ENCODE measurements at places on chromosomes 1 and 21.
A peak's percentile ranks its signal among the peaks of the same experiment; 100 is the strongest.

- no peak for DNase-seq
These were observed 45.4 kb upstream of the USP1 start for GRCh38 chr1:62391369-62391971.

DNA sequence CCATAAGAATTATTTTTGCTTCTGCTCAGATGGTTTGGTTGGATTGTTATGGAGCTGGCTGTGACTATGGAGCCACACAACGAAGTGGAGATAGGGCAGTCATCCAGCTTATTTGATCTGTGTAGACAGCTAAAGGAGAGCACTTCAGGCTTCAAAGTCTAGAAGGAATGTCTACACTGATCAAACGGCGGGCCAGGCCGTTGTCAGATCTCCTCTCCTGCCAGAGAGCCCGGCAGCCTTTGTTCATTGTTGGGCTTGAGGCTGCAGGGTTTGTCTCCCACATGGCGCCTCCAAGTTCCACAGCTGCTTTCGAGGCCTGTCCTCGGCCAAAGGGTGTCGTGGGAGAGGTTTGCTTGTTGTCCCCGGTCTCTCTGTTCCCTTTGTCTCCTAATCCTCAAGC is 2.8 kb upstream of the STMN1 start:
- no peak for DNase-seq

- no peak for DNase-seq
These were observed 59.5 kb downstream of the CDK18 start for GRCh38 chr1:205563927-205564441.

- DNase-seq = no peak
These were observed 153.2 kb downstream of the FASLG start for GRCh38 chr1:172812118-172812517.

- no peak for DNase-seq
These were observed 1.5 kb downstream of the MORC3 start for GRCh38 chr21:36321325-36322082.

- no peak for DNase-seq
These were observed 5.8 kb downstream of the ATP1B1 start for GRCh38 chr1:169112241-169112640.

DNA sequence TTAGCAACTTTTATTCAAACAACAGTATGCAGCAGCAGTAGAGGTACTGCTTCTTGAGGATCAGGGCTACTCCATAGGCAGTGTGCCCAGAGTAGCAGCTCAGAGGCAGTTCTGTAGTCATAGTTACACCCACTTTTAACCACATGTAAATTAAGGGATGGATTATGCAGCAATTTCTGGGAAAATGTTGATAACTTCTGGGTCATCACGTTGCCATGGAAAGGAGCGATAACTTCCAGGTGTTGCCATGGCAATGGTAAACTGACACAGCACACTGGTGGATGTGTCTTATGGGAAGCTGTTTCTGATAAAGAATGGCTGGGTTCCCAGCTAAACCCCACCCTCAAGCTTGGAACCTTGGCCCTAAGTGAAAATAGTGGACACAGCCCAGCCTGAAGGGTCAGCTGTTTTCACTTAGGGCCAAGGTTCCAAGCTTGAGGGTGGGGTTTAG is 29.0 kb upstream of the PLA2G2A start:
- DNase-seq = no peak

- peak; percentile 17 for DNase-seq
These were observed 35.6 kb upstream of the RRP15 start for GRCh38 chr1:218249338-218250140.

DNA sequence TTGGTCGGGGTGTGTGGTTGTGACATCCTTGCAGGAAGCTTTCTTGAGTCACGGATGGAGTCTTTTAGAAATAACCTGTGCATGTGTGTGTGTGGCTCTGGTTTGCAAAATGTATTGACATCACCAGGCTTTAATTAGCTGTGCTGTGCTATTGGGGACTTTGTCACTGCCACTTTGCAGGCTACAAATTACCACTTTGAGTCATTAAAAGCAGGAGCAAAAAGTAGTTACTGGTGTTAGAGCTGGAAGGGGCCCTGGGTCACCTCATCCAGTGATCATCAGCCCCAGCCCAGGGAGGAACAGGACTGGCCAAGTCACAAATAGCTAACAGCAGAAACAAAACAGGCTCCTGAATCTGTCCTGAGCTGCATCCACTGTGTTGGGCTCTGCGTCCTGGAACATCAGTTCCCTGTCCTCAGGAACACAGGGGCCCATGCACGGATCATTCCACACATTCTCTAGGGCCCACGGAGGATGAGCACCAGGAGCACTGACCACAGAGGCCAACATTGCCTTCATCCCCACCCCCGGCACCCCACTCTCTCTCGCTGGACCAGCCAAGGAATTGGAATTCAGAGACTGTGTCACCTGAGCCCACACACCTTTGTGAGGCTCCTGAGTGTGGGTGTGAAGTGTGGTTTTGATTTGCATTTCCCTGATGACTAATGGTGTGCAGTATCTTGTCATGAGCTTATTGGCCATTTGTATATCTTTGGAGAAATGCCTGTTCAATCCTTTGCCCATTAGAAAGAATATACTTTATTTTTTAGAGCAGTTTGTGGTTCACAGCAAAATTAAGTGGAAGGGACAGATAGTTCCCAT is 280.1 kb upstream of the C1orf174 start:
- no peak for DNase-seq

GRCh38 chr1:61279570-61279969 is 197.2 kb downstream of the NFIA start:
- no peak for DNase-seq

DNA sequence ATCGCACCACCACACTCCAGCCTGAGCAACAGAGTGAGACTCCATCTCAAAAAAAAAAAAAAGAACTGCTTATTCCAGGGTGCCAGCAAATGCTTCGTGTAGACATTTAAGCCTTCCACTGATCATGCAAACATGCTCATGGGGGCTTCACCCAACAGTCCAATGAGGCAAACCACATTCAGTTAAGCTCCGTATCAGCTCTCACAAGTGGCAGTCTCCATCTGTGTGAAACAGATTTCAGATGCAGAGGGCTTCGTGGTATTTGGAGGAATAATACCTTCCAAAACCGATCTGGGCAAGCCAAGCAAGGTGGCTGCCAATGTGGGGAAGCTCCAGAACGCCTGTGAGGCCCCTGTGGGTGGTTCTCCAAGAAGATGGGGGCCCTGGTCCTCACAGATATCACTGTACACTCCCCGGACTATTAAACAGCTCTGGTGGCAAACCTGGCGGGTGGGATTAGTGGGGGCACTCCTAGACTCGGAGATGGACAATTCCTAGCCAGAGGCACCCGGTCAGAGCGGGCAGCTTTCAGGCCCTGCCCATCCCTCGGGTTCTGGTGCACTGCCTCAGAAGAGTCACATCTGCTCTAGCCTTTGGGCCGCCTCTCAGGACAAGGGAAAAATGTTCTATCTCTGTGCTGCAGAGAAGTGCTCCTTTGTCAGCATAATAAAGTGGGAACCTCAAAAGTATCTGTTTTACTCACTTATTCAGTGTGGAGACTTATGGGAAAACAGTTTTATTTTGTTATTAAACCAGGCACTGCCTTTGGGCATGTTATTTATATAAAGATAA is 10.2 kb downstream of the CREG1 start:
- DNase-seq = no peak

- no peak for DNase-seq
These were observed 73.8 kb downstream of the MTR start for GRCh38 chr1:236868625-236869467.

GRCh38 chr1:168759077-168759476 is 30.1 kb upstream of the DPT start:
- no peak for DNase-seq

DNA sequence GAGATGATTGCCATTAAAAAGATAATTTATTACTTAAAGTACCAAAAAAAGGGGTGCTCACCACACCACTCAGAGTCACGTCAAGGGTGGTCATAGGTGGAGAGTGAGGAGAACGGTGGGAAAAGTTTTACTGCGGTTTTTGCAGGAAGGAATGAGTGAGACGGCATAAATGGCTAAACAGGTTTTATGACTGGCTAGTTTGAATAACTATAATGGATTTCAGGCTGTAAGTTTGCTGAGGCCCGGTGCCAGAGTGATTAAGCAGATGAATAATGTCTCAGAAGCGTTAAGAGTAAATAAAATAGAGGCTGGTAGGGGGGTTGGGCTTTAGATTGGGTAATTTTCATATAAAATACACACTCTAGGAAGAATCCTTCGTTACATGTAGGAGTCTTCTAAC is 1337.8 kb downstream of the AMY1C start:
- no peak for DNase-seq

DNA sequence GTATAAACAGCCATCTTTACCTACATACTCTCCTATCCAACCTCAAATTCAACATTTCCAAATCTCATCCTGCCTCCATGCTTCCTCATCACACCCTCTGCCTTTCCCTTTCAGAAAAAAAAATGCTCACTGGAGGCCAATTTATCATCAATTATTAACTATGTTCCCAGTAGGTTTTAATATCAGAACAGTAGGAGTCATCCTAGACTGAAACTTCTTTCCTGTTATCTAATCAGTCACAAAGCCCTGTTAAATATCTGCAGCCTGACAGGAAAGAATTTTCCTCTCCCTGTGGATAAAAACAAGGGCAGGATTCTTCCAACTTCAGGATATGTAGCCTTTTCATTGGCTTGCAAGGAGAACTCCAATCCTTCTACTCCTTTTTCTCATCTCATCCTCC is 28.4 kb downstream of the EGLN1 start:
- no peak for DNase-seq

- no peak for DNase-seq
These were observed 111.9 kb upstream of the C1orf105 start for GRCh38 chr1:172308577-172308976.

DNA sequence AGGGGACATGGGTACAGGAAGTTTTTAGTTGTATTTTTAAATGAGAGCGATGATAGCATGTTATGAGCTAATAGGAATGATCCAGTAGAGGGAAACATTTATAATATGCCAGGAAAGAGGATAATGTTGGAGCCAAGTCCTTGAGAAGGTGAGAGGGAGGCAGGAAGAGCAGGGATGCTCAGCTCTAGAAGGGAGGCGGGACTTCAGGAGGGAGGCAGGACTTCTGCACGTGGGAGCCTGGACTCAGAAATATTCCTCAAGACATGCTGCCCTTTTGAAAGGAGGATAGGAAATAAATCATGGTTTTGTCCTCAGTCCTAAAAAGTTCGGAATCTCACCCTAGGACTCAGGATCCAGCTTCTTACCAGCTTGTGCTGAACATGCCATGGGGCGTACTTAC is 5.9 kb downstream of the ADARB1 start:
- no peak for DNase-seq

DNA sequence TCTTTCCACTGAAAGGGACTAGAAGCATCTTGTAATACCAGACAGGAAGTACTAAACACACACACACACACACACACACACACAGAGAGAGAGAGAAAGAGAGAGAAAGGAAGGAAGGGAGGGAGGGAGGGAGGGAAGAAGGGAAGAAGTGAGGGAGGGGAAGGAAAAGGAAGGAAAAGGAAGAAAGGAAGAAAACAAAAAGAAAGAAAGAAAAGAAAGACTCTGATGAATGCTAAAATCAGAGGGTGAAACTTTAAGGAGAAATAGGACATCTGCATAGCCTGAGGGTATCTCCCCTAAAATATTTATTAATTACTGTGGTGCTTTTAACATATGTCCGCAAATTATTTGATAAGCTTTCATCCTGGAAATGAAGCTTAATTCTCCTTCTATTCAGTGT is 10.6 kb downstream of the TRIT1 start:
- no peak for DNase-seq

GRCh38 chr1:53365437-53366063 is 37.7 kb upstream of the LRP8 start:
- peak; percentile 44 for DNase-seq

- no peak for DNase-seq
These were observed 127.1 kb downstream of the MAST2 start for GRCh38 chr1:45930258-45931150.

GRCh38 chr1:246492611-246493245 is 14.4 kb downstream of the SMYD3 start:
- DNase-seq = peak; percentile 5

DNA sequence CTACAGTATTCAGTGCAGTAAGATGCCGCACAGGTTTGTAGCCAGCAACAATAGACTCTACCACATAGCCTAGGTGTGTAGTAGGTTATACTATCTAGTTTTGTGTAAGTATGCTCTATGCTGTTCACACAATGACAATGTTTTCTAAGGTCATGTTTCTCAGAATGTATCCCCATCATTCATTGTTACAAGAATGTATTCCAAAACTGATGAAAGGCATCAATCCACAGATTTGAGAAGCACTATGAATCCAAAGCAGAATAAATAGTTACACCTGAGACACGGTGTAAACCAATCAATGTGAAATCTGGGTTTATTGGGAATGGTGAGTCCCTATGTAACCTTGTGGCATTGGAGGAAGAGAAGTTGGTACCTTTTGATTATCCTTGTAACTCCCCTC is 54.5 kb upstream of the MARK1 start:
- DNase-seq = no peak

DNA sequence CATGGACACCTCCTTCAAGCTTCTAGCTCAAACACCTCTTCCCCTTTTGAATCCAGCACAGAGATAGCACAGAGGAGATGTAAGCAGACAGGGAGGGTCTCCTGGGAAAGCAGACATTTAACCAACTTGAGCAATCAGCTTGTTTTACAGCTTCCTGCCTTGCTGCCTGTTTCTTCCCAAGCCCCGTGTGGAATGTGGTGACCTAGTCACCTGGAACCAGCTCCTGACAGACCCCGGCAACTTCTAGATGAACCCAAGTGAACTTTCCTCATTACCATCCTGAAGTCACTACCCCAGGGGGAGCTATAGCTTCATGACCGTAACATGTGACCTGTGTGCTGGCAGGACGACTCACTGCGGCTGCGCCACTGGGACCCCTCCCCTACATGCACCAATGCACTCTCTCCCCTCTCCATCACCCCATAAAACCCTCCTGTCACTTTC is 24.1 kb upstream of the TTF2 start:
- DNase-seq = no peak

DNA sequence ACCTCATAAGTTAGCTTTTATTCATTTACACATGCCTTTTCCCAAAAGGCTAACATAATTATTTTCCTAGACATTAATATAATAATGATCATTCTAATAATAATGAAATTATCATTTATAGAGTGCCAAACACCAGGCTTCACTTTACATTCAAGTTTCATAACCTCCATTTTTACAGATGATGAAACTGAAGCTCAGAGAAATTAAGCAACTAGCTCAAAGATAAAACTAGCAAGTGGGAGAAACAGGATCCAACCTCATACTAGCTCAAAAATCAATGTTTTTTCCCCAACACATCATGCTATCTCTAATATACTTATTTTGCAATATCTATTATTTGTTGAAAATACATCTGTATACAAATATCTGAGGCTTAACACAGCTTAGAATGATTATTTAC is 14.0 kb downstream of the LPGAT1 start:
- no peak for DNase-seq

DNA sequence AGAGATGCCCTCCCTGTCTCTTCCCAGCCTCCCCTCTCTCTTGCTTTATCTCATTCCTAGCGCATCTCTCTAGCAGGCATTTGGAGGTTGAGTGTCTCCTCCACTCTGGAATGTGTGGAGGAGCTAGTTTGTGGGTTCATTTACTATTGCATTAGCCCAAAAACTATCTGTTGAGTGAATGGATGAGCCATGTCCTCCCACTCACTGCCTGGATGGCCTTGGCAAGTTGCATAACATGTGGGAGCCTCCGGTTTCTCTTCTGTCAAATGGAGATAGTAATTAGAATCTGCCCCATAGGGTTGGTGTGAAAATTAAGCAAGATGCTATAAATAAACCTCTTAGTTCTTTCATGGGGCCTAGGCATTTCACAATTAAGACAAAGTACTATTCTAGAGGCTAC is 181.8 kb downstream of the KAZN start:
- DNase-seq = no peak
